Esophagus mucosa (tissue), 1 donor: ENCODE measurements at places on chromosomes 12 and 14. TPM values are rescaled to one million over a fixed set of nuclear protein-coding genes. Genes with fewer than 3 reads are reported as not detected.

- no peak for ATAC-seq
Measured at GRCh38 chr14:69260190-69260860, 367 bp downstream of the GALNT16 start.

- no peak for ATAC-seq
Measured at GRCh38 chr12:120229071-120229486, 28.2 kb upstream of the RPLP0 start.

DNA sequence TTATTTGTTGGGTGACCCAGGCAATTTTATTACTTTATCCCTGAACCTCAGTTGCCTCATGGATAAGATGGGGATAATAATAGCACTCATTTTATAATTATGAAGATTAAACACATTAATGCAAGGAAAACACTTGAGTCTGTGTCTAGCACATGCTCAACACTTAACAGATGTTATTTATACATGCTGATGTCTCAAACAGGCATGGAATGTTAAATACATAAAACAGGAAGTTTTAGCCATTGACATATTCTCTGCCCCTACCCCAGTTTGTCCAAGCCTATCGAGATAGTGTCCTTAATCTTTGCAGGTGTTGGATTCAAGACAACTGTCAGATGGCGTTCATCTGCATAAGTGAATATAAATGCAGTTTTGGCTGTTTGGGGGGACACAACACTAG is 109.8 kb downstream of the SCAF11 start:
- ATAC-seq: no peak

- no peak for ATAC-seq
Measured at GRCh38 chr12:109057376-109057775, 5.0 kb downstream of the USP30 start.

DNA sequence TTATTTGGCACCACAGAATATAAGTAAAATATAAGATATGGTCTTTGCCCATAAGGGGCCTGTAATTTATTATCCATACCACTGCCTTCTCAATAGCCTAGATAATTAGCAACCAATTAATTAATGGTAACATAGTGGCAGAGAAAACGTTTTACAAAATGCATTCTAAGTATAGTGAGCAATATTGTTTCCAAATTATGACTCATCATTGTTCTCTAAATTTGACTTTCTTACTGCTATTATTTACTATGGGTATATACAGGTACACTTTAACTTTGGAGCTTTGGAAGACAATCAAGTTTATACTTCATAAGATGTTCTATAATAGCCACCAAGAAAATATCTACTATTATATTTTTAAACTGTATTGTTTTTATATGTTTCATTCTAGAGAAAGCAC is 26.7 kb downstream of the DCP1B start:
- no peak for ATAC-seq

DNA sequence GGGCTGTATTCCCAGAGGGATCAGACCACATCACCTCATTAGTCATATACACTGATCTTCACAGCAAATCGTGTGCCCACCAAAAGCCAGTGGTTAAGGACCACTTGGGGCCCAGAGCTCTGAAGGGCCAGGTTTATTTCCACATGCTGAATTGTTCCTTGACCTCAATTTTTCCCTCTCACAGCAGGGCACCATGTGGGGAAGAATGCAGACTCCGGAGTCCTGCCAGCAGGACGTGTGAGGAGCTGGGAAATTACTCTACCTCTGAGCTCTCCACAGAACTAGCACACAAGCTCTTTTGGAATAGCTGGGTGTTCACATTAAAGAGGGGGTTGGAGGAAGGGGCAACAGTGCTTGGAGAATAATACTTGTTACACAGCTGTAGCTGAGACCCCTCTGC is 57.6 kb upstream of the SEL1L start:
- ATAC-seq: no peak

DNA sequence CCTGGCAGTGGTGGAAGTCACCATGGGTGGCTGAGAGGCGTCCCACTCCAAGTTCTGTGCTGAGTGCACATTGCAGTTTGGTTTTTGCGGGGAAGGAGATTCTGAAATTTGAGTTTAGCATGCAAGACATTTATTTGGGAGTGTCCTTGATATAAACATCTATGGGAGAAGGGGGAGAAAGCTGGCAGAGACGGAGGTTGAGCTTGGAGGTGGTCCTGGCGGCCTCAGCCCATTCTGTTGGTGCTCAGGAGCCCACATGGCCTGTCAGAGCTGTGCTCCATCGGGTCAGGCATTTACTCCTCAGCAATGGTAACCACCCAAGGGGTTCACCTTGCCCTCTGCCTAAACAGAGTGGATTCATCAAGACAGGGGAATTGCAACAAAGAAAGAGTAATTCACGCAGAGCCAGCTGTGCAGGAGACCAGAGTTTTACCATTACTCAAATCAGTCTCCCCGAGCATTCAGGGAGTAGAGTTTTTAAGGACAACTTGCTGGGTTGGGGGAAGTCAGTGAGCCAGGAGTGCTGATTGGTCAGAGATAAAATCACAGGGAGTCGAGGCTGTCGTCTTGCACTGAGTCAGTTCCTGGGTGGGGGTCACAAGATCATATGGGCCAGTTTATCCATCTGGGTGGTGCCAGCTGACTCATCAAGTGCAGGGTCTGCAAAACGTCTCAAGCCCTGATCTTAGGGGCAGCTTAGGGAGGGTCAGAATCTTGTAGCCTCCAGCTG is 323.3 kb upstream of the TMEM132C start:
- ATAC-seq: no peak

DNA sequence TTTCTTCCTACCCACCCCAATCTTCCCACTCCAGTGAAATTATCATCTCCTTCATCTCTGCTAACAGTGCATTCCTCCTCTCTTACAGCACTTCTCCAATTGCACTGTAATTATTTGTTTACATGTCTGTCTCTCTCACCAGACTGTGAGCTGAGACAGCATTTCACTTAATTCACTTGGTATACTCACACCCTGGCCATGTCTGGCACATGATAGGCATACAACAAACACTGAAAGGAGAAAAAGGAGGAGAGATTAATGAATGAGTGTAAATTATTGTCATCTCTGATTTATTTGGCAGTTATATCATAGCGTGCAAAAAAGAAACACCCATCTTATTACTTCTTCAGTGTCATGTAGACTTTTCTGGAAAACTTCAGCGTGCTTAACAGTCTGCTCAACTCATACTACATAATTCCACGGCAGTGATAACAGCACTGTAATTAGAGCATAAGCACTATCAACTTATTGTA is 452.3 kb downstream of the ADAMTS20 start:
- ATAC-seq: no peak

DNA sequence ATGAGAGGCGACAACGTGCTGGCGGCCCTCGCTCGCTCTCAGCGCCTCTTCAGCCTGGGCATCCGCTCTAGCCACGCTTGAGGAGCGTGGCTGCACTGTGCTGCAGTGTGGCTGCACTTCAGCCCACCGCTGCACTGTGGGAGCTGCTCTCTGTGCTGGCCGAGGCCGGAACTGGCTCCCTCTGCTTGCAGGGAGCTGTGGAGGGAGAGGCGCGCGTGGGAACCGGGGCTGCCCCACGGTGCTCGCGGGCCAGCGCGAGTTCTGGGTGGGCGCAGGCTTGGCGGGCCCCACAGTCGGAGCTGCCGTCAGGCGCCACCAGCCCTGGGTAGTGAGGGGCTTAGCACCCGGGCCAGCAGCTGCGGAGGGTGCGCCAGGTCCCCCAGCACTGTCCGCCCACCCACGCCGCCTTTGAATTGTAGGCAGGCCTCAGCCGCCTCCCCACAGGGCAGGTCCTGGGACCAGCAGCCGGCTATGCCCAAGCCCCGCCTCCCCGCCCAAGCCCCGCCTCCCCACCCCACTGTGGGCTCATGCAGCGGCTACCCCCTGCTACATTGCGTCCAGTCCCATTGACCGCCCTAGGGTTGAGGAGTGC is 974.2 kb downstream of the FSCB start:
- ATAC-seq: no peak

GRCh38 chr14:94115058-94115591 is 4.6 kb downstream of the IFI27 start:
- ATAC-seq: peak; percentile 54

GRCh38 chr12:114447274-114447716 is 41.4 kb upstream of the TBX5 start:
- ATAC-seq: no peak

- peak; percentile 96 for ATAC-seq
Measured at GRCh38 chr12:121015825-121016766, at the start of gene C12orf43. C12orf43 (minus strand) TSS chr12:121016487; CDS start chr12:121016474, 13 bp downstream.

DNA sequence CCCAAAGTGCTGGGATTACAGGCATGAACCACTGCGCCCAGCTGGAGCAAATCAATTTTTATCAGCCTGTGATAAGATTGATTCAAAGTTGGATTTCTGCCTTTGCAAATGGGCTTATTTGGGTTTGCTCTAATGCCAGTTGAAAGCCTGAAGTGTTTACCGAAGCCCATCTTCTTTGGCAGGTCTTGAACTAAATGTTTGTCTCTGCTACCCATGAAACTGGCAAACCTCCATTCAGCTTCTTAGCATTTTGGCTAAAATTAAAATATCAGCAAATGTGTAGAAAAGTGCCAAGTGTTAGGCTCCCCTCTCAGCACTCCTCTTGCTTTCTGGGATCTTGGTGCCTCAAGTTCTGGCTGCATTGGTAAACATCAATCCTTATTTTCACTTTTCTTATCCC is 61.5 kb downstream of the MGAT4C start:
- ATAC-seq: no peak

DNA sequence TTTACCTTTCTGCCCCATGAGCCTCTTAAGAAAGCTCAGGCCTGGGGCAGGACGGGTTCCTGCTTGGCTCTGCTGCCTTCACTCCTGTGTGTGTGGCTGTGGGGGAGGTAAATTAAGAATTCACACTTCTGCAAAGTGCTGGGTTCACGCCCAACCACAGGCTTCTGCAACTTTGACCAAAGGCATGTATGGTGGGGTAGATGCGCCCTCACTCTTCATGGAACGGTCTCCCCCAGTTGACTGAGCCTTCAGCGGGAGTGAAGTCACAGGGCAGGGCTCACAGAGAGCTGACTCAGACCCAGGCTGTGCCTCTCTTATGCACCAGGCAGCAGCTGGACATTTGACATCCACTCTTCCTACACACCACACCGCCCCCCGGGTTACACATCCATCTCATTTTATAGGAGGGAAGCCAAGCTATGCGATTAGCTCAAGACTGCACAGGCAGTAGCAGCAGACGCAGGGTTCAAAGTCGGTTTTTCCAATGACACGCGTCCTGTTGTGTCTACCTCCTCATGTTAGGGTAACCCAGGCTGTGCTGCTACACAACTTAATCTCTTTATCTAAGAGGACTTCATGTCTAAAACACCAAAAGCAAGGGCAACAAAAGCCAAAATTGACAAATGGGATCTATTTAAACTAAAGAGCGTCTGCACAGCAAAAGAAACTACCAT is 15.4 kb upstream of the BCL11B start:
- ATAC-seq: no peak

DNA sequence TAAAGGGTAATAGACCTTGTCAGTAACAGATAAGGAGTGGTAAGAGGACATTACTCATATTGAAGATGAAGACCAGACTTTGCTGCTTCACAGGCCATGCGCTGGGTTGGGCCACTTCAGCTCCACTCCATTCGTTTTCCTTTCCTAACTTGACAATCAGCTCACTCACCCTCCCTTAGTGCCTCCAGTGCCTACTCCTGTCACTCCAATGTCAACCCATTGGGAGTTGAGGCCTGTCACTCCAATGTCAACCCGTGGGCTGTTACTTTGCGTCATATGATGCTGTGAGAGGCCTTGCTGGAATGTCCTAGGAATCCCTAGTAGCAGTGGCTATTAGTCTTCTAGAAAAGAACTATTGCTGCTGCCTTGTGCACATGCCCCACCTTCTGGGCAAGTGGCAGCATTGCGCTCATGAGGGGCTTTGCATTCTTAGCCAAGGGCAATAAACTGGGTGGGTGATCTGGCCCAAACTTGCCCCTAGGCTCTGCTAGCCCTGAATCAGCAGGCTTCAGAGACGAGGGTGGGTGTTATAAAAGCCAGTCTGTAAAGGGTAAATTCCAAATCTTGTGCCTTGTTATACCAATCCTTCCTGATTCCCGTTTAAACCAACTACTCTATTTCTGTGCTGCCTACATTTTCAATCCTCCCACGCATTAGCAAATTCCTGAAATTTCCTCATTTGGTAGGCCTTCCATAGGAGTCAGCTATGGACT is 36.1 kb downstream of the BAZ2A start:
- ATAC-seq: peak; percentile 53

- peak; percentile 50 for ATAC-seq
Measured at GRCh38 chr14:92039063-92039718, 668 bp downstream of the TRIP11 start.

GRCh38 chr12:84117190-84117589 is 795.4 kb downstream of the SLC6A15 start:
- ATAC-seq: no peak

DNA sequence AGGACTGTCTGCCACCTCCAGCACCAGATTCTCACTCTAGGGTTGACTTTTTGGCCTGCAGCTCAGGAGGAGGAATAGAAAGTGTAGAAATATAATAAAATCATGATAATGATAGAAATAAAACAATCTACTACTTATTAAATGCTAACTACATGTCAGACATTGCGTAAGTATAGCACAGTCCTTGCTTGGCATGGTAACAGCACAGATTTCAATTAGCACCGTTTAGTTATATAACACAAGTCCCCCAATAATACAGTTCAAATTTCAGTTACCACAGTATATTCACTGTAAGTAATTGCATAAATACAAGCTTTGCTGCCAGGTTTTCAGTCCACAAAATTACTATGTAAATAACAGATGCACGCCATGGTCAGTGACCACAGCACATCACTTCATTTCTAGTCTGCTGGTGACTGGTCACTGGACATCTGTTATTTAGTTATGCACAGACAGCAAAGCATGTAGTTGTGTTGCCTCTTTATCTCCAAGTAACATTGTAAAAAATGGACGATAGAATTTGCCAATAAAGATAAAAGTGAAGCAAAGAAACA is 6.5 kb upstream of the GLT8D2 start:
- no peak for ATAC-seq

- peak; percentile 21 for ATAC-seq
Measured at GRCh38 chr12:47739979-47740378, 14.7 kb upstream of the ENDOU start.

GRCh38 chr12:6684609-6685008 is 4.6 kb downstream of the ZNF384 start:
- ATAC-seq: no peak

DNA sequence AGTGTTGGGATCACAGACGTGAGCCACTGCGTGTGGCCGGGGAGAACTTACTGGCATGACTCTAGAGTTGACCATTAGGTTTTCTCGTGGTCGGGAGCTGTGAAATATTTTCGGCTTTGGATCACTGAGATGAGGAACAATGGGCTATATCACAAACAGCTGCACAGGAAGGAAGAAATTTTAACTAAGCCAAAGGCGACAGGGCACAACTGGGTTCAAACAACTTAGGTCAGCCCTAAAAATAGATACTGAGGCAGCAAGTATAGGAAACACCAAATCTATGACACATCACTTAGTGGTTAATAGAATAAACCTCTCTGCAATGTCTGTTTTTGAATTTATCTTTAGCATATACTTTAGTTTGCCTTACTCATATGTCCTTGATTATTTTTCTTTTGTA is 162.9 kb downstream of the LRIG3 start:
- no peak for ATAC-seq

GRCh38 chr12:89949457-89950195 is 241.0 kb upstream of the ATP2B1 start:
- ATAC-seq: peak; percentile 25

- ATAC-seq: no peak
Measured at GRCh38 chr12:118773956-118774723, 207.2 kb upstream of the SRRM4 start.

The MYH6 gene
- total RNA-seq: not detected

The DDX11 gene
- 17.7 TPM for total RNA-seq

The COX8C gene
- total RNA-seq: not detected

The HOXC6 gene
- total RNA-seq: 1.6 TPM

The STAB2 gene
- 0.16 TPM for total RNA-seq

The PIWIL1 gene
- total RNA-seq: not detected

The IAPP gene
- total RNA-seq: not detected

The NTF3 gene
- 2.0 TPM for total RNA-seq

The DNAH10 gene
- total RNA-seq: 0.12 TPM
